ENCODE measurements at places on chromosomes 3 and 15.

GRCh38 chr3:48970586-48970985, 19.5 kb upstream of the P4HTM start:
- DNase-seq: no peak

GRCh38 chr3:15451216-15452113, 24.1 kb downstream of the EAF1 start:
- DNase-seq: no peak

DNA sequence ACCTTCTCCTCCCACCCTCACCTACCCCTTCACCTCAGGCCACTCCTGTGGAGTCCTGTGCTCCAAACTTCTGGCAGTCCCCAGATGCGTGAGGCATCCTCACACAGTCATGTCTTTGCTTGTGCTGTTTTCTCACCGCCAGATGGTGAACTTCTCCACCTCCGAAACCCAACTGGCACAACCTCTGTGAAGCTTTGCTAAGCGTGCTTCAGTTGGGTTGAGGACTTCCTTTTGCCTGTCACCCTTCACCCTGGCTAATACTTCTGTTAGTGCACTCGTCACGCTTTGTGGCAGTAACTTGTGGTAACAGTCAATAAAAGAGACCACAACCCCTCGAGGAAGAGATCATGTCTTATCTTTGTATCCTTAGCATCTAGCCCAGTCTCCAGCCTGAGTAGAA, 42.0 kb upstream of the SKOR1 start:
- DNase-seq: no peak

DNA sequence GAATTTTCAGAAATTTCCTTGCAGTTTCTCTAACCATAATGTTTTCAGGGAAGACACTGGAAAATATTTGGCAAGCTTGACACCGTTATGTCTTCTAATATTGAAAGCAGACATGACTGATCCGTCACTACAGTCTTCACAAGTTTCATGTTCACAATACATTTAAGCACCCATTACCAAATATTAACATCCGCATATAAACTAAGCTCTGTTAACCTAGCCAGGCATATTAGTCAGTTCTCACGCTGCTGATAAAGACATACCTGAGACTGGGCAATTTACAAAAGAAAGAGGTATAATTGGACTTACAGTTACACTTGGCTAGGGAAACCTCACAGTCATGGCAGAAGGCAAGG, 162.7 kb upstream of the LYSMD4 start:
- no peak for DNase-seq

DNA sequence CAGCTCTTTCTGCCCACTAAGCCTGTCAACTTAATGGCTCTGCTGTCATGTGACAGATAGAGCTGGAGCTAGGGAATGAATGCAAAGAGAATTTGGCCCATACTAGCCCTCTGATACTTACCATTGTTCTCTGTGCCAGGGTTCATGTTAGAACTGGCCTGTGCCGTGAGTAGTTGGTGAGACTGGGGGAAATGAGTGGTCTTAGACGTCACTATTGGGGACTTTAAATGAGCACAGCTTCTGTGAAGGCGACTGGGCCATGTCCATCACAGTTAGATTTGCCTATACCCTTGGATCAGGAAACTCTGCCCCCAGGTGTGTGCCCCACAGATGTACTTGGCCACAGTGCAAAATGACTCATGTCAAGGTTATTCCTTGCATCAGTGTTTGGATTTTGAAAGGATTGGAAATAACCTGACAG, 124.9 kb downstream of the PTPRG start:
- DNase-seq: no peak

DNA sequence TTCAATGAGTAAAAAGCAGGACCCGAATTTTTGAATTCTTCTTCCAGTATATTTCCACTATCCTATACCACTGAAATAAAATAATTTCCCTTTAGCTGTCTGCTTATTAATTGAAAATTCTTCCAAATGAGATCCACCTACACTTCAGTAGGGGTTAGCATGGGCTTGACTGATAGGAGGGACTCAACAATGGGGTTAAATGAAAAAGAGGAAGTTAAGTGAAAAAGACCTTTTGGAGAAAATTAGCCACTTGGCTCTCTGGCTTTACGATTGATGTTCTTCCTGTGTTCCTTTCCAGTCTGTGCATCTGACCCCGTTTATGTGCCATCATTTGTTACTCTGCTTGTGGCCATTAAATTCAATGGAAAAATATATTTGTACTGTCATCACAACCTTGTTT, 54.0 kb upstream of the GCNT3 start:
- DNase-seq: no peak

- DNase-seq: peak; percentile 36
Measured at GRCh38 chr3:132004571-132004970, 30.2 kb downstream of the CPNE4 start.

DNA sequence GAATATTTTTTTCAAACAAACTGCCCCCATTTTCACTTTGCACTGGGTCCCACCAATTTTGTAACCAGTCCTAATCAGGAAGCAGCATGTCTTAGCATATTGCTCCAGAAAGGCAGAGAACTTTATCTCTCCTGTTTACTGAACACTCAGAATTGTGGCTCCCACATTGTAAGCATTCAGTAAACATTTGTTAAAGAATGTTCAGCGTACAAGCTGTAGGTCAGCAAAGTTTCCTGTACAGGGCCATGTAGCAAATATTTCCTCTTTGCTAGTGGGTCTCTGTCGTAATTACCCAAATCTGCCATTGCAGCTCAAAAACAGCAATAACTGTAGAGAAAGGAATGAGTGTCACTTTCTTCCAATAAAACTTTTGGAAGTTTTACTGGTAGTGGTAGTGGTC, 393.3 kb downstream of the GRM7 start:
- no peak for DNase-seq

- no peak for DNase-seq
Measured at GRCh38 chr15:74244822-74245341, 8.8 kb downstream of the CCDC33 start.

- DNase-seq: no peak
Measured at GRCh38 chr3:30233913-30234646, 372.3 kb upstream of the TGFBR2 start.

DNA sequence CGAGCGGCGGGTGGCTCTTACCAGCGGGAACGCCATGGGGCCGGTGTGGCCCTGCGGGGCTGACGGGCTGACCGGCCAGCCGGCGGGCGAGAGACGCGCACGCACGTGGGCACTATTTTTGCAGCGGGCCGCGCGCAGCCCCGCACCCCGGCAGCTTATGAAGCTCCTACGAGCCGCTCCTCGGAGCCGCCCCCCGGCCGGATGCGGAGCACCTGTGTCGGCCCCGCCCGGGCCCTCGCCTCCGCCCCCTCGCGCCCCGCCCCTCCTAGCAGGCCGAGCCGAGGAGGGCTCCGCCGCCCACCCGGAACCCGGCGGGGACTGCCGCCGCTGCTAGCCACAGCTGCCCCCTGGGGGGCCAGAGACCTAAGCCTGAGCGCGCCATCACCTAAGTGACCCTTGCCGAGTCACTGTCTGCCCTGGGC, 683 bp upstream of the CPEB1 start:
- no peak for DNase-seq

- no peak for DNase-seq
Measured at GRCh38 chr3:195769551-195769950, 42.2 kb downstream of the MUC4 start.

- no peak for DNase-seq
Measured at GRCh38 chr3:117602058-117602644, 892.6 kb downstream of the TUSC7 start.

DNA sequence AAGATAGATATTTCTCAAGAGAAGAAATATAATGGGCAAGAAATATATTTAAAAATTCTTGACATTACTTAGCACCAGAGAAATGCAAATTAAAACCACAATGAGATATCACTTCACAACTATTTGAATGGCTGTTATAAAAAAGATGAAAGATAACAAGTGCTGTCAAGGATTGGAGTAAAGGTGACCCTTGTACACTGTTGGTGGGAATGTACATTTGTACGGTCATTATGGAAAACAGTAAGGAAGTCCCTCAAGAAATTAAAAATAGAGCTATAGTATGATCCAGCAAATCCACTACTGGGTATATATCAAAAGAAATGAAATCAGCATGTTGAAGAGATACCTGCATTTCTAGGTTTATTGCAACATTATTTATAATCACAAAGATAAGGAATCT, 326.4 kb downstream of the GBE1 start:
- DNase-seq: no peak

Data from HFFc6 (cell line).